ENCODE measurements at places on chromosomes 12 and 14.

DNA sequence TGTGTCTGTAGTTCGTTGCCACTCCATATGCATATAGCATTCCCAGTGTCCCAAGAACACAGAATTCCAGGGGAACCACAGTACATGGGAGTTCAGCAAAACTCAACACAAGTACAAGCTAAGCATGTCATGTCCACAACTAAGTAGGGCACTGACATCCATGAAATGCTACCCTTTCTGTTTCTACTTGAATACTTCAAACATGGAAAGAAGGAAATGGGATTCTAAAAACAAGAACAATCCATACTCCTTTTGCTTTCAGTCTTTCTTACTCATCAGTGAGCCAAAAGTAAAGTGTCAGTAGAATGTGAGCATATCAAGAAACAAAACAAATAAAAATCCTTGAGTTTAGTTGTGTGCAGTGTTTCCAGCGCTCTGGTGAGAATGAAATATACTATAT is 36.0 kb upstream of the COCH start:
- DNase-seq: no peak

DNA sequence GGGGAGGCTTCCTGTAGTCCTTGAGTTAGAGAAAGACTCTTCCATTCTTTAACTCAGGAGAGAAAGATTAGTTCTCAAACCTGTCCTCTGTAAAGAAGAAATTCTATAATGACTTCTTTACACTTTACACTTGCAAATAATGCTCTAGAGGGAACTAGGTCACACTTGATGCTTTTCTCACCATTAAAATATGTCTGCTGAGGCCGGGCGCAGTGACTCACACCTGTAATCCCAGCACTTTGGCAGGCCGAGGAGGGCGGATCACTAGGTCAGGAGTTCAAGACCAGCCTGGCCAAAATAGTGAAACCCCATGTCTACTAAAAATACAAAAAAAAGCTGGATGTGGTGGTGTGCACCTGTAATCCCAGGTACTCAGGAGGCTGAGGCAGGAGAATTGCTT is 6.3 kb downstream of the NTN4 start:
- no peak for DNase-seq

DNA sequence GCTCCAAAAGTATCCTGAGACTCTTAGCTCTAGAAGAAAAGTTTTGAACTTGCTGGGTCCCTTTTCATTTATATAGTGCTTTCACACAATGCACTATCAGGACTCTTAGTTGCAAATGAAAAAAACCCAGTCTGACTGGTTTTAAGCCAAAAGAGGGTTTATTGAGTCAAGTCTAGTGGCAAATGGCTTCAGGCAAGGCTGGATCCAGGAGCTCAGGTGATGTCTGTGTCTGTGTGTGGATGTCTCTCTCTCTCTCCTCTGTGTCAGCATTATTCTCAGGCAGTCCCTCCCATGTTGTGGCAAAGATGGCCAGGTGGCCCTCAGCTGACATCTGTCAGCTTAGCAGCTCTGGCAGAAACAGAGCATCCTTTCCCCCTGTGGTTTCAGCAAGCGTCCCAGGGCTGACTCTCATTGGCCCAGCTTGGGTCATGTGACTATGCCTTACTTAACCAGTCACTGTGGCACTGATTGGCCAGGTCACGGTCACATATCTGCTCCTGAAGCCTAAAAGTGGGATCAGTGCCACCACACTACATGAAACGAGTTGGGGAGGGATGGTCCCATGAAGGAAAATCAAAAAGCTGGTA is 6.2 kb downstream of the TMEM120B start:
- DNase-seq: no peak

GRCh38 chr12:56221232-56221756 is 428 bp downstream of the RNF41 start:
- DNase-seq: no peak

DNA sequence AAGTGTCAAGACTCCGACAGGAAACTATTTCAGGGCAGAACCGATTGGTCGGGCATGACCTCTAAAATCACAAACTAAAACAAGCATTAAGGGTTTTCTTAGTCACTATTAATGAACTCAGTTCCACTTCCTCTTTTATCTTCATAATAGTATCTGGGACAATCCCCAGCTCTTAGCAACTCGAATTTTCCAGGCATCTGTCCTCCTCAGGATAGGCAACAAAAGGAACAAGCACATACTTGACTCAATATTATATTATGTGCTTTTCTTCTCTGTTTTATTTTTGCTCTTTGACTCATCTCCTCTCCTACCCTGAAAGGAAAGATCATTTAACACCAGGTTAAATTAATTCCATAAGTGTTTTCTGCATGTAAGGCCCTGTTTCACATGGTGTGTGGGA is 638.3 kb upstream of the TBX3 start:
- DNase-seq: no peak

DNA sequence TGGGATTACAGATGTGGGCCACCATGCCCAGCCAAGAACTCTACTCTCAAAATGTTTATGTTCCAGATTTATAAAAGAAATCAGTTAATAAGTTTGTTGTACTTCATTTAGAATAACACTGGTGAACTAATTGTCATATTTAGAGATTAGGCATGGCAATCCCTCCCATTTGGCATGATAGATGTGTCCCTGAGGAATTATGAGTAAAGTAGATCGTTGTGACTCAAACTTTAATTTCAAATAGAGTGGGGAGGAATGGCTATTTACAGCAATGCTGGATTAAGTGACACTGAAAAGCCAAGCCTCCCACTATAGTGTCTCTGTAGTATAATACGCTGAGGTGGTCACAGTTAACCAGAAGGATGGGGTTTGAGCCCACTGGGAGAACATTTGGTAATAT is 39.3 kb upstream of the RTRAF start:
- DNase-seq: no peak

GRCh38 chr12:78457938-78458337 is 406.6 kb upstream of the SYT1 start:
- DNase-seq: no peak

- no peak for DNase-seq
Observed at GRCh38 chr12:54196396-54196795, 7.6 kb upstream of the SMUG1 start.

DNA sequence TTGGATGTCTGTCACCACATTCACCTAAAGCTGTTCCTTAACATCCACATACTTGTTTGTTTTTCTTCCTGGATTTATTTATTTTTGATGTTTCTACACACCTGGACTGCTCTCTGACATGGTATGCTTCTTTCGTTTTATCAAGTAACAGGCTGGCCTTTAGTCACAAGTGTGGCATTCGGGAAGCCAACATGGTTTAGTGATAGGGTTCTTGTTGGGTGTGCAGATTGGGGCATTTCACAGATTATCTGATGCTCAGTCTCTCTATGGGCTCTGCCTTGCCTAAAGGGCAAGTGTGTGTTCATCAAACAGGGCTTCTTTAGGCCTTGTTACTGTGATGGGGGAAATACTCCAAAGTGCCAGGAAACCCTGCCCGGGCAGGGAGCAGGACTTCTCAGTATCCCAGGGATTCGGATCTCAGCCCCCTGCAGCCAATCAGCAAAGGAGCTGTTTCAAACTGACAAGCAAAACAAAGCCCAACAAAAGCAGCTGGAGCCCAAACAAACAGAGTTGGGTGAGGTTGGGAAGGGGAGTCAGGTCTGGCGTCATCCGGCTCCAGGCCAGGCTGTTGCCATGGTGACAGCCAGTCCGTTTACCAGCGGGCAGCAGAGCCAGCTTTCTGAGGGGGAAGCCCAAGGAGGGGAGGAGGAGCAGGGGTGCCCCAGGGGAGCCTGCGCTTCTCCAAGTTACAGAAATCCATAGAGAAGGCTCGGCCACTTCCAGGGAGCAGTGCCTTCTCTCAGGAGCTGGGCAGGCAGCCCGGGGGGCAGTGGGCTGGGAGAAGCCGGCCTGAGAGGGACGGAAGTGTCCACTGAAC is 31.9 kb downstream of the FOS start:
- no peak for DNase-seq

DNA sequence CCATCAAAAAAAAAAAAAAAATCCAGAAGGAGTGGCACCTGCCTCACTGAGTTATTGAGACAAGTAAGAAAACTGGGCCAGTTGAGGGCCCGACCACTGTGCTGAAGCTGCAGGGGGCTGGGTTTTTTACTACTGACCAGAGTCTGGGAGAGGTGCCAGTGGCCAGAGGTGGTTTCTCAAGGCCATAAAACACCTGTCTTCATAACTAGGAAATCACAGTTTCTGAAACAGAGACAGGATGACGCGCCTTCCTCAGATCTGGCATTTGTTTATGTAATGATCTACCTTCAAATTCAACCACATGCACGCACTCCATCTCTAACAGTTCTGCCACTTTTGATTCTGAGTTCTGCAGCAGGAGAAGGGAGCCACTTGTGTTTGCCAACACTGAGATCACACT is 12.7 kb downstream of the TSPAN11 start:
- no peak for DNase-seq

- no peak for DNase-seq
Observed at GRCh38 chr12:67327466-67327865, 58.3 kb downstream of the CAND1 start.

DNA sequence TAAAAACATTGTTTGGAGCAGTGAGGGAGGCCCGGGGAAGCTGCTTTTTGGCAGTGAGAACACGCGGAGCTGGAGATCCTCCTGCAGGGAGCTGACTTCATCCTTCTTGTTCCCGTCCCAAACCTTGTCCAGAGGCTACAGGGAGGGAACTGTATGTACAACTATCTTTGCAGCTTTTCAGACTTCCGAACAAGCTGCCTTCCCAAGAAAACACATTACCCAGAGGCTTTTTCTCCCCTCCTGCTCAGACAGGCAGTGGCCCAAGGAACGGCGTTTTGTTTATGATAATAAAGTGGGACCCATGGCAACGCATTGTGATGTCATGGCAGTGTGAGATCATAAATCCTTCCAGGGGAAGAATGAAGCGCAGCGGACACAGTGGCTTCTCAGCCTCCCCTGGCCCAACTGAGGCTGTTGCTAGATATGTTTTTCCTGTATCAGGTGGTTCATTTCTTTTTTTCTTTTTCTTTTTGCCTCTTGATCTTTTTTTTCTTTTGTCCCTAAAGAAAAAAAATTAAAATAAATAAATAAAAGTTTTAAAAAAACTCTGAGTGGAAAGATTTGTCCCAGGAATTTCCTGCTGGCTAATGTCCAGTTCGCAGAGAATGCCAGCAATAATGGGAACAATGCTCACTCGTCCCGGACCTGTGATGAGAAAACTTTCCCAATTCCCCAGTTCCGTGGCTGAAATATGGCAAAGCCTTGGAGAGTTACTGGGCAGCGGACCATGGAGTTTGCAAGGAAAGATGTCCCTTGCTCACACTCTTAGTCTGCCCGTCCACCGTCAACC is 103.4 kb upstream of the MAP1LC3B2 start:
- no peak for DNase-seq

DNA sequence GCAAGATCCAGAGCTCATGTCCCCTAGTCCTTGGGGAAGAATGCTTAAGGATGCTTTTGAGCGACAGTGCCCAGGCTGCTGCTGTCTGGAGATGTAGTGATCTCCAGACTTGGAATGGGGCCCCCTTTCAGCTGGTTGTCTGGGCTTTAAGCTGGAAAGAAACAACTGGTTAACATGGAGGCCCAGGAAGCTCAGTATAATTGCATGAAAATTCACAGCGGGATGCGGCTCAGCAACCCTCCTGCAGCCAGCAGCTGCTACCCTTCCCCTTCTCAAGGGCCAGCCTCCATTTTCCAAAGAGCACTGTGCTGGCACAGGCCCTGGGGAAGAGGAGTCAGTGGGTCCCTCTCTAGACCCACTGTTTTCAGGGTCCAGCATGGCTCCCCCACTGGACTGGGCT is 26.3 kb downstream of the RAB35 start:
- DNase-seq: no peak

GRCh38 chr12:72272091-72272661 is at the start of gene TRHDE:
Gene TRHDE, plus strand, starts transcription at chr12:72272370. Its CDS starts 274 bp downstream, at chr12:72272644.
- DNase-seq: no peak

DNA sequence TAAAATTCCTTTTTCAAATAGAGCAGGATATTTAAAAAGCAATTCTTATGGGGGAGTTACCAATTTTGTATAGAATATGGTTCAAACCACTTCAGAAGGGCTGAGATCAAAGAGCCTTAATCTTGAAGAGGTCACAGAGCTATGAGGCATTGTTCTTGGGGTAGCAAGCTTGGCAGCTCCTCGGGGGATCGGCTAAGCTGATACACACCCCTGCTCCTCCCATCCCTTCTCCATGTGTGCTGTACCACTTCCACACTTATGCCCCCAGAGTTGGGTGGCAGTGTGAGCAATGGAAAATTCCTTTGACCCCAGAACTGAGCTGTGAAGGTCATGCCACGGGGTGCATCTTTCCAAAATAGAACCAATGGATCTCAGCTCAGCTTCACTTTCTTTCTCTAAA is 15.0 kb upstream of the TMEM30B start:
- DNase-seq: no peak

DNA sequence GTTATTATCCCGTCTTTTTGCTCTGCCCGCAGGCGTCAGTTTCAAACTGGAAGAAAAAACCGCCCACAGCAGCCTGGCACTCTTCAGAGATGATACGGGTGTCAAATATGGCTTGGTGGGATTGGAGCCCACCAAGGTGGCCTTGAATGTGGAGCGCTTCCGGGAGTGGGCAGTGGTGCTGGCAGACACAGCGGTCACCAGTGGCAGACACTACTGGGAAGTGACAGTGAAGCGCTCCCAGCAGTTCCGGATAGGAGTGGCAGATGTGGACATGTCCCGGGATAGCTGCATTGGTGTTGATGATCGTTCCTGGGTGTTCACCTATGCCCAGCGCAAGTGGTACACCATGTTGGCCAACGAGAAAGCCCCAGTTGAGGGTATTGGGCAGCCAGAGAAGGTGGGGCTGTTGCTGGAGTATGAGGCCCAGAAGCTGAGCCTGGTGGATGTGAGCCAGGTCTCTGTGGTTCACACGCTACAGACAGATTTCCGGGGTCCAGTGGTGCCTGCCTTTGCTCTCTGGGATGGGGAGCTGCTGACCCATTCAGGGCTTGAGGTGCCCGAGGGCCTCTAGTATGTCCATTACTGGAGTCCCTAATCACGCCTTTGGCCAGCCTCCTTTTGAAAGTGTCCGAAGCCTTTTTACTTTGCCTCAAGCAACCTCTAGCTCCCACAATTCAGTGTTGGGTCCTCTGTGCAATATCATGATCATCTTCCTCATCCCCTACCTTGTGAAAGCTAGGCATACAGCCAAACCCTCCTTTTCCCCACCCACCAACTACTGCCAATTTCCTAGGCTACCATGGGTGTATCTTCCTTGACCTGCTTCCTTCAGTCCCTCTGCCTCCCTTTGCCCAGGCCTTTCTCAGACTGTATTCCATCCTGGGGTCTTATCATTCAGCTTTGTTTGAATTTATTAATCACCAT is 891 bp downstream of the SPRYD4 start:
- DNase-seq: no peak

- no peak for DNase-seq
Observed at GRCh38 chr12:5451251-5451650, 19.3 kb downstream of the NTF3 start.

DNA sequence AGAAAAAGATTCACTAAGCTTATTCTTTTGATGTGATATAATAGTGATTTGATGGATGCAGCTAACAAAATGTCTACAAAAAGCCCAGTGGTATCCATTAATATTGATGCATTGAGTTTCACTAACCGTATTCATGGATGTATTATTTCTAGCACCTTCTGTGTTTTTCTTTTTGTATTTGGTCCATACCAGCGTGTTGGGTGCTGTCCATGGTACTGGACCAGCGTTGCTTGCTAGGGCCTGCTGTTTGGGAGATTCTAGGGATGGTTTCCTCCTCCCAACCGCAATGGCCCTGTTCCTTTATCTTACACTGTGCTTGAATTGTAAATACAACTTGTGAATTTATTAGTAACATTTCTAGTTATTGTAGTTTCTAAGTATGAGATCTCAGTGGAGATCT is 31.7 kb downstream of the ANO4 start:
- no peak for DNase-seq
